Activated CD8-positive, alpha-beta T cell treated with anti-CD3 and anti-CD28 coated beads for 36 hours (primary cell): ENCODE measurements at places on chromosomes 1 and 21.

DNA sequence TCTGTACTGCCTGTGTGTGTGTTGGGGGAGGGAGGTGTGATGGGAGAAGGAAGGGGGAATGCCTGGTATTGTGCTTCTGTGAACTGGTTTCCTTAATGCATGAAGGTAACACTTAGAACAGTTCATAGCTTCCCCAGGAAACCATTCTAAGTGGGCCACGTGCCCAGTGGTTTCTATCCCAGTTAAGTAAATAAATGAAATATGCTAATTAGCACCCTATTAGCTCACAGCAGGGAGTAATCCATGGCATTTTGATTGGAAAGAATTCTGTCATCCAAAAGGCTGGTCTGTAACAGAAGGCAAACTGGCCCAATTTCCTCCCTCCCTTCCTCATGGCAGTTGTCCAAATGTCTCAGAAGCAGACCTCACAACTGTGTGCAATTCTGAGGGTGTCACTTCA is 199.3 kb downstream of the TTLL7 start:
- no peak for DNase-seq

DNA sequence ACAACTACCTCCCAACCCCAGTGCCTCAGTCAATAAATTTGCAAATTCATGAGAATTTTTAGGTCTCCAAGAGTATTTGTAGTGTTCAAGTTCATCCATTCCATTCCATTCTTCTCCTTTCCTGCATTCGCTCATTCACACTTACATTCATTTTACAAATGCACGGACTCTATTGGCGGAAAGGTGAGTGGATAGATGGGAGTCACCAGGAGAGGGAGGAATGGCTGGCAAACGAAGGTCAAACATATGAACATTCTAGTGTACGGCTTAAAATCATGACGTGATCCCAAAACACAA is 2.5 kb downstream of the LORICRIN start:
- DNase-seq, result no peak

DNA sequence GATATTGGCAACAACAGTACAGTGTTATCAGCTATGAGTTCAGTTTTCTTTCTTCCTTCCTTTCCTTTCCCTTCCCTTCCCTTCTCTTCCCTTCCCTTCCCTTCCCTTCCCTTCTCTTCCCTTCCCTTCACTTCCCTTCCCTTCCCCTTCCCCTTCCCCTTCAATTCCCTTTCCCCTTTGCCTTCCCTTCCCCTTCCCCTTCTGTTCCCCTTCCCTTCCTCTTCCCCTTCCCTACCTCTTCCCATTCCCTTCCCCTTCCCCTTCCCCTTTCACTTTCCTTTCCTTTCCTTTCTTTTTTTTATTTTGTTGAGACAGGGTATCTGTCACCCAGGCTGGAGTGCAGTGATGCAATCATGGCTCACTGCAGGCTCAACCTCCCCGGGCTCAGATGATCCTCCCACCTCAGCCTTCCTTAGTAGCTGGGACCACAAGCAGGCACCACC is 72.3 kb upstream of the CAPZB start:
- no peak for DNase-seq

DNA sequence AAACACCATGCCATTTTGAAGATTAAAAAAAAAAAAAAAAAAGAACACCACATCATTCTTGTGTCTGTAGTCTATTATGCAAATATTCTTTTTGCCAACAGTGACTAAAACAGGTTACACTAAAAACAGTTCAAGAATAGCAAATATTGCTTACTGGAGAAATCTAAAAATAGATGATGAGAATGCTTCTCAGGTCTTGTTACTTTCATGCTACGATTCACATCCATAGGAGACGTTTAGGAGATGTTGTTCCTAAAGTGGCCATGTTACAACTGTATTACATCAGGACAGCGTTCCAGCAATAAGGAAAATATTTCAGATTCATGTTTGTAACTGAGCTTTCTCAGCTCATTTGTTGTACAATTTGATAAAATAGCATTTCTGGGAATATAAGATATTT is 32.3 kb downstream of the RAB3GAP2 start:
- no peak for DNase-seq
